ENCODE measurements at places on chromosomes 12 and 14. TPM values are rescaled to one million over a fixed set of nuclear protein-coding genes. Genes with fewer than 3 reads are reported as not detected.

Gene FBXL14
- 10.4 TPM for total RNA-seq

Gene IL31
- total RNA-seq = not detected

Gene ZCRB1
- 20.2 TPM for total RNA-seq

Gene P2RX2
- total RNA-seq = not detected

Gene CPM
- 9.8 TPM for total RNA-seq

Gene SLC2A14
- total RNA-seq = not detected

Gene CNIH1
- total RNA-seq = 243 TPM

Gene SLCO1A2
- not detected for total RNA-seq

Gene CD163
- not detected for total RNA-seq

Gene CLEC4A
- not detected for total RNA-seq

Gene PPFIA2
- total RNA-seq = 0.16 TPM

Gene ARPC3
- 650 TPM for total RNA-seq

Gene C12orf54
- total RNA-seq = not detected

Gene LIMA1
- 51.2 TPM for total RNA-seq

Gene ABHD12B
- total RNA-seq = 0.51 TPM

Gene FCF1
- total RNA-seq = 41.7 TPM

Gene SLC35F4
- total RNA-seq = not detected

Gene SLC6A12
- not detected for total RNA-seq

Gene SCN8A
- 1.6 TPM for total RNA-seq

Gene MAP1LC3B2
- 0.13 TPM for total RNA-seq

Gene CD163L1
- under 0.01 TPM for total RNA-seq

Gene P2RX7
- total RNA-seq = 0.13 TPM

Gene RPGRIP1
- total RNA-seq = not detected

Gene ST8SIA1
- 0.13 TPM for total RNA-seq

Gene ADAM21
- total RNA-seq = under 0.01 TPM

Gene TMEM260
- total RNA-seq = 7.2 TPM

Gene CCDC38
- not detected for total RNA-seq

Gene USP44
- total RNA-seq = 0.16 TPM

Gene EXOC3L4
- 0.25 TPM for total RNA-seq

Gene LMNTD1
- not detected for total RNA-seq

Gene NOS1
- total RNA-seq = not detected

Gene KRT78
- total RNA-seq = not detected

Gene FBRSL1
- 32.9 TPM for total RNA-seq

Gene CARMIL3
- 0.38 TPM for total RNA-seq

Gene TMEM132C
- total RNA-seq = not detected

Gene PLEKHG7
- total RNA-seq = not detected

Gene NRL
- total RNA-seq = 3.5 TPM

Gene HHIPL1
- 0.81 TPM for total RNA-seq

Gene CFL2
- 52.5 TPM for total RNA-seq

Measured in mesangial cell (primary cell).